ENCODE measurements at places on chromosomes 5 and 9. TPM values are rescaled to one million over a fixed set of nuclear protein-coding genes. Genes with fewer than 3 reads are reported as not detected.

Gene OBP2A
- not detected for total RNA-seq

Gene CDO1
- total RNA-seq: 25.4 TPM

Gene TAF11L5
- not detected for total RNA-seq

Gene TIMD4
- not detected for total RNA-seq

- DNase-seq: no peak
Observed at GRCh38 chr5:103774721-103775120, 212.1 kb upstream of the NUDT12 start.

DNA sequence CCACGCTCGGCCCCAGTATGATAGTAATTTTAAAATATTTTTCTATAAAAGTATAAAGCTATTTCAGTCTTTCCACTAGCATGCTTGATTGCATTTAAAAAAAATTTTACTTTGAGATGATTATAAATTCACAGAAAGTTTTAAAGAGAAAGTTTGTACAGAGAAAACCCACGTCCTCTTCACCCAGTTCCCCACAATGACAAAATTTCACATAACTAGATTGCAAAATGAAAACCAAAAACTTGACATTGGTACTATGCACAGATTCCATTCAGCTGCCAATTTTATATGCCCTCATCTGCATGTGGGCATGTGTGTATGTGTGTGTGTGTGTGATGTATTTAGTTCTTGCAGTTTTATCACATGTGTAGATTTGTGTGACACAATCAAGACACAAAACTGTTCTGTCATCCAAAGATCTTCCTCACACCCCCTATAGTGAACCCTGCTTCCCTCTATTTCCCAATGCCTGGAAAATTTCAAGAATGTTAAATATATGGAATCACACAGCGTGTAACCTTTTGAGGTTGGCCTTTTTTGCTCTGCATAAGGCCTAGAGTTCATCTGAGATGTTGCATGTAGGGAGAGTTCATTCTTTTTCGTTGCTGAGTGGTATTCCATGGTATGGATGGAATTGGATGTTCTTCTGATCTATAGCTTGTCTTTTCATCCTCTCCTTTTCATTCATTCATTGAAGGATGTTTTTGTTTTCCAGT is 56.9 kb upstream of the BARHL1 start:
- DNase-seq: no peak

DNA sequence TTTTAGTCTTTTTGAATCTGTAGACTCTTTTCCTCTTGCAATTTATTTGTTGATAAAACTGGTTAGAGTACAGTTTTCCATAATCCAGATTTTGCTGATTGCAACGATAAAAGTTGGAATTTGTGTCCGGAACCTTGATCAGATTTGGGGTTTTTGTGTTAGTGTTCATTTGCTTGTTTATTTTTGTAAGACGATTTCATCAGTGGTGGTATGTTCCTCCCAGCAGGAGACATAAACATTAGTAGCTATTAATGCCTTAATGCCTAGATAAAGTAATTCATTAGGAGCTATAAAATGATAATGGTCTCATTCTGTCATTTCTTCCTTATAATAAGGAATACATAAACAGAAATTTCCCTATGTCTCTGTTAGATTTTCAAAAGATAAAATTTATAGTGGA is 21.3 kb downstream of the RPS6 start:
- no peak for DNase-seq

DNA sequence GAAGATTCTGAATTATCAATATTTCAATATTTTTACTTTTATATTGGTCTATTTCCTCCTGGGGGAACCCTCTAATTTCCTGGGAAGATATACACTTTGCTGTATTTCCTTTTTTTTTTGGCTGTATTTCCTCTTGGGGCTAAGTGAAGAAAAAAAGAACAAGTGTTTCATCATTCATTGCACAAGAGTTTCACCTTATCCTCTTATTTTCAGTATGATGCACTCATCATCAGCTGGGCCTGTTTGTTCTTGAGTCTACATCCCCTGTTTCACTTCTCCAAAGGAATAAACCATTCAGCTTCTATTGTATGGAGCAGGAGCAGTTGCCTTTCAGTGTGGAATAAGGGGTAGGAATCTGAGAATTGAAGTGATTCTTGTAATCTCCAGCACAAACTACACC is 210.8 kb downstream of the FAM170A start:
- no peak for DNase-seq

DNA sequence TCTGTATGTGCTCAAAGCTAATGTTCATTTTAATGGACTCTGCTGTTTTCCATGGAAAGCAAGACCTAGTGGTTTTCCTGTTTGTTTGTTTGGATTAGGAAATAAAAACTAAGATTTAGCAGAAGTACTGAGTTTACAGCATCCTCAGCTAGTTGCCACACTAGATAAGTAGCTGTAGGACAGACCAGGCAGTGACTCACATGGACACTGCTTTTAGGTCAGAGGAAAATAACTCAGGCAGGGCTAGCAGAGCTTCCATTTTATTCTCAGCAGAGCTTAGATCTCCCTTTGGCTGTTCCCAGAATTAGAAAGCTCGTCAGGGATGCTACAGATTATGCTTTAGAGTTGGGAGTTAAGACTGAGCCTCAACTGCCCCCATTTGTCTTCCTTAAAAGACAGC is 204.4 kb downstream of the SH3GL2 start:
- DNase-seq: no peak

GRCh38 chr9:131678499-131679111 is 61.3 kb downstream of the RAPGEF1 start:
- no peak for DNase-seq

DNA sequence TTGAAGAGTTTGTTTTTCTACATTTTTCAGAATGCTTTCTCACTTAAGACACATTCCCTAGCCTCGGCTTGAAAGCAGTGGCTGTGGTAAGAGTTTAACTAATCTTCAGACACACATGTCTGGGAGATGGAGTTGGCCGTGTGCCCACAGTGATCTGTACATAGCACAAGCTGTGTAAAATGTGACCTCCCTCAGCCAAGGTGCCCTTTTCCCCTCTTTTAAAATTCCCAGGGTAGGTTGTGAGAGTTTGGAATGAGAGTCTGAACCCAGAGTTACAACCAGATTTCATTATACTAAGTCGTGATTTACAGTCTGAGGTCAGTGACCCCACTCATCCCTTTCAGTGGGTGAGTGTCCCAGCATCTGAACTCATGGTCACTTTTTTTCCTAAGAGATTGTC is 230.4 kb downstream of the DOCK8 start:
- no peak for DNase-seq

- no peak for DNase-seq
Observed at GRCh38 chr5:1856596-1857255, 26.0 kb downstream of the IRX4 start.

- no peak for DNase-seq
Observed at GRCh38 chr9:120856700-120857099, 14.0 kb upstream of the PSMD5 start.

Data from H1 (cell line).